ENCODE measurements at places on chromosomes 2 and 18.

- DNase-seq, result no peak
Measured at GRCh38 chr2:46232860-46233259, 64.3 kb upstream of the EPAS1 start.

DNA sequence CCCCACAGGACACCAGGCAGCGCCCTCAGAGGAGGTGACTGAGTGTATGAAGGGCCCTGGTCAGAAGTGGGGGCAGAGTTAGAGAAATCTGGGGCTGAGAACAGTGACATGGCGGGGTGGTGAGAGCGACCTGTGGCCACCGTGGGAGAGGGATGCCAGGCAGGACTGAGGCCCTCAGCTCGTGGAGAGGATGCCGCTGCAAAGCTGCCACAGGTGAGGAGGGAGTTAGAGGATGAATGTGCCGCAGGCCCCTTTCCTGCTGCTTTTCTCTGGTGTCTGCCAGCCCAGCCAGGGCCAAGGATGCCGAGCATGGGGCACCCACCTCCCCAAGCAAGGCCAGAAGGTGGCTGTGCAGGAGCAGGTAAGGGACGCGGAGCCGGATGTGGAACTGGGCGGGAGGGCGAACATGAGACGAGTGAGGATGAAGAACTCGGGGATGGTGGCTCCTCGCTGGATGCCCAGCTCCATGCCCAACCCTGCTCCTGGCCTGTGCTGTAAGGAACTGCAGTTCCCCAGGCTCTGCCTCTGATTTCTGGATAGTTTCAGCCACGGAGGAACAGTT is 269.2 kb upstream of the HDAC4 start:
- no peak for DNase-seq

GRCh38 chr2:10619643-10620042 is 70.1 kb downstream of the NOL10 start:
- DNase-seq, result no peak

DNA sequence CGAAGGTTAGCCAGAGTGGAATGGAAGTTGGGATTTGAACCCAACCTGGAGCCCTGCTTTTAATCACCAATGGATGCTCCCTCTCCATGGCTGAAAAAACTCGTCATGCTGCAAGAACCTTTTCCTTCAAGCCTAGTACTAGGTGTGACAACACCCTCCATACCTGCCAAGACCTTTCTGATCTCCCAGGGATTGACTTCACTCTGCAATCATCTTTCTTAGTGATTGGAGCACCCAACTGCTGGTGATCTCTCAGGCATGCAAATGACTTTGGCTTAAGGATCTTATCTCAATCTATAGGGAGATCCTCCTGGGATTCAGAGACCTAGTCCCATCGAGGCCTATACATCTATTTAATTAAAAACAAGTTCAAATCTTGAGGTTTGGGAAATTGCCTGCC is 23.5 kb upstream of the ITGB6 start:
- no peak for DNase-seq

- DNase-seq, result no peak
Measured at GRCh38 chr18:28110924-28111323, 66.0 kb downstream of the CDH2 start.

DNA sequence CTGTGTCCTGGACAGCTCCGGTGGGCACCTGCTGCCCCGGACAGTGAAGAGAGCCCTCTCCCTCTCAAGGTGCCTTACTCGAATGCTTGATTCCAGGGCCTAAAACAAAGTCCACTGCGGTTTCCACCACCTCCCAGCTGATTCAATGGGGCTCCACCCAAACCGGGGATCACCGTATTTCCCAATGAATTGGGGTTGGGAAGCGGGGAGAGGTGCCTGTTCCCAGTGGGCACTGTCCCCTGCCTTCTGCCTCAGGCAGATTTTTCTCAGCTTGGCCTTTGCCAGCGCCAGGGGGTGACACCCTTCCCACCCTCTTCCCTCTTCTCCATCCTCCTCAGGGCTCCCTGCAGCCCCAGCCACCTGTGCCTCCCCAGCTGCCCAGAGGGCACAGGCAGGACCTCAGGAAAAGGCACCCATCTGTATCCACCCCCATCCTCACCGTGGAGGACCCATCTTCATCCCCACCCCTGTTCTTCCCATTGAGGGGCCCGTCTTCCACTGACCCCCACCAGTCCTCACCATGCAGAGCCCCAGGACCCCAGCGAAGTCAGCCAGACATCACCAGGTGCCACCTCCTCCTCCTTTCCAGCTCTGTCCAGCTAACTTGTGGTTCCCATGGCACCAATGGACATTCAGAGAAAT is 66.7 kb upstream of the HPCAL1 start:
- no peak for DNase-seq

DNA sequence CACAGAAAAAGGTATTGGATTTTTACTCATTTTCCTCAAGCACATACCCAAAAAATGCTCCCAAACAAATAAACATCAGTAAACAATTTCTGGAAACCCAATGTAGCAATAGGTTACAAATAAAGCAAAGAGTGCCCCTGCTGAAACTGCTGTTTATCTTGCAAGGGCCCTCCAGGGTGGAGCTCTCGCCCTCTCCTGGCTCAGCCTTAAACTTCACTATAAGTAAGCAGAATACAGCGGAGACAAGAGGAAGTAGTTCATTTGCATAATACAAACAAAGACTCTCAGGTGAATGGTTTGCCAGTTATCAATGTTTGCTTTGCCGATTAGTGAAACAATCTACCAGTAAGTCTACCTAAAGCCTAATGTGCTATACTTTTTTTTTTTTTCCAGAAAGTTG is 437.6 kb downstream of the DLGAP1 start:
- no peak for DNase-seq

DNA sequence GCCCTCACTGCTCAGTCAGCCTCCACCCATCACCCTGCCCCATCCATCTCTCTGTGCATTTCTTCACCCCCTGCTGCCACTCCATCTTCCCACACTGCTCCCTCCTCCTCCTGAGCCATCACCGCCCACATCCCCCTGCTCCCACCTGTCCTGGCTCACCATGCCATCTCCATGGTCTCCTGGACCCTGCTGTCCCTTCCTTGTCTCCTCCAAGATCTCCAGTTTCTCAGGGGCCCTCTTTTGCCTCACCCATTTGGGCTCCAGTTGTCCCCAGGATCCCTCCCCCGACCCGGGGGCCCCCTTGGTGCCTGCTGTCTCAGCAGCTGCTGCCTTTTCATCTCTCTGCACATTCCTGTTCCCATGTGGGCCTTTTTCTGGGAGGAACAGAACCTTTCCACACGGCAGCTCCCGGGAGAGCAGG is 10.6 kb downstream of the SPEG start:
- no peak for DNase-seq

Measured in activated T-cell treated with anti-CD3 and anti-CD28 coated beads for 48 hours (primary cell).